AG04449 (cell line): ENCODE measurements at places on chromosomes 11 and 22.

DNA sequence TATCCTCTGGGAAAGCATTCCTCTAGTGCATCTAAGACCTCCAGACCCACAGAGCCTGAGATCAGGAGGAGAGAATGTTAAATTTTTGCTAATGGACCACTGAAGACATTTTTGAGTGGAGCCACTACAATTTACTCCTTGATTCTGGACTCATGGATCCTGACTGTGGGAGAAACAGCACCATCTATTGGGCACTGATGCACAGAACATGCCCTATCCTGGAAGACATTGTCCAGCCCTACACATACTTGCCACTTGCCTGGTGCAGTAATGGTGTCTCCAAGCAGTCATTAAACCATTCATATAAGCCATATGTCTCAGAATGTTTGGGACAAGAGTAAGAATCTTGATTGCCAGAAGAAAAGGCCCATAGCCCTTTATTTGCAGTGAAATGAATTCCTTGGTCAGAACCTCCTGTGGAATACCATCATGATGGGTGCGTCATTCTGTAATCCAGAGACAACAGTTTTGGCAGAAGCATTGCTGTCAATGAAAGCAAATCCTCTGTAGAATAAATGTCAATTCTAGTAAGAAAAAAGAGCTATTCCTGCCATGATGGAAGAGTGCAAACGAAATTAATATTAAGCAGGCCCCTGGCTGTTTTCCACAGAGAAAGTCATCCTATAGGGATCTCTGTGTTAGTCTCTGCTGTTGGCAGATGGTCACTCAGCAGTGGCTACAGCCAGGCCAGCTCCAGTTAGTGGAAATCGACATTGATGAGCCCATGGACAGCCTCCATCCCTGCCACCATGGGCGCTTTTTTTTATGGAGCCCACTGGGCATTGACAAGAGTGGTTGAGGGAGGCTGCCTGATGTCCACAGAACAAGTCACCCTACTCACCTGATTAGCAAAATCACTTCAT lies 43.5 kb downstream of the GGTLC2 start:
- DNase-seq, result peak; percentile 17

- DNase-seq, result no peak
These were observed 155.3 kb downstream of the ST3GAL4 start for GRCh38 chr11:126510621-126511370.

DNA sequence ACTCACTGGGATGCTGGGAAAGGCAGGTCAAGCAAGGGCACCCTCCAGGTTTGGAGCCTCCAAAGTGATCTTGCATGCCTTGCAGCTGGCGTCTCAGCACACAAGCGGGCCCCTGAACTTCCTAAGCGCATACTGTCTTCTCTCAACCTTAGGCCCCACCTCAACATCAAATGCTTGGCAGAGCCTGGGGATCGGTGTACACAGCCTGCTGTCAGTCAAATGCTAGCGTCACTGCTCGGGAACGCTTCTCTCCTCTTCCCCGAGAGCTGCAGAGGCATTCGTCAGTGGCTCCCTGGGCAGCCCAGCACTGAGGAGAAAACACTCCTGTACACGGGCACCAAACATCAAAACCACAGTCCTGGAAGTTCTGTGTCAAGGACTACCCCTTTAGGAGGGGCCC lies 124.9 kb downstream of the C11orf58 start:
- no peak for DNase-seq

- no peak for DNase-seq
These were observed 117.4 kb upstream of the TMEM45B start for GRCh38 chr11:129698212-129698611.

GRCh38 chr22:20853236-20853660 lies 5.4 kb downstream of the PI4KA start:
- DNase-seq, result no peak

GRCh38 chr11:63553759-63554158 lies 9.4 kb downstream of the PLAAT2 start:
- DNase-seq, result no peak

DNA sequence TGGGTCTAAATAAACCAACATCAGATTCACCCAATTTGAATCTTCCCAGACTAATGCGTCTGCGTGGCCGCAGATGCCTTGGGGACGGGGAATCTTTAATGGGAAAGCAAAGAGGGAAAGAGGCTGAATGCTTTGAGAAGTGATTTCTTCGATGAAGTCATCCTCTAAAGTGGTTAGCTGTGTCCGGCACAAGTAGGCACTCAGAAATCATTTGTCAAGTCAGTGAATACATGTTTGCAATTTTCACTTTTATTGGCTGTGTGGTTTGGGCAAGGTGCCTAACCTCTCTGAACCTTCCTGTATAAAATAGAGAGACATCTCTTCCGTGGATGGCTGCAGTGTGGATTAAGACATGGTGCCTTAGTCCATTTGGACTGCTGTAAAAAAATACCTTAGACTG lies 19.7 kb upstream of the IFT27 start:
- no peak for DNase-seq

DNA sequence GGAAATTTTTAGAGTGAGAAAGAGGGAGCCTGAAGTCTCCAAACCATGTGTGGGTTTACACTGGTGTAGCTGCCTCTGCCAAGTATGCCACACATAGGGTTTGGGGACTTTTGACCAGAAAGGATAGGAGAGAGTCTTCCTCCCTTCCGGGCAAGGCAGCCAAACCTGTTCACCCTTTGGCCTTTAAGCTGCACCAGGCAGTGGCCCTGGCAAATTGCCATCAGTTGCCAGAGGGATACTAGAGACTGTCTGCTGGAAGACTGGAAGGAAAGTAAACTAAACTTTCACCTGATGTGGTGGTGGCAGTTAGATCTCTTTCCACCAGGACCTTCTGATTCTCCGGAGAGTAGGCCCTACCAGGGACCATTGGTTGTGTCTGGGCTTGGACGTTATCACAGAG lies 1263.2 kb downstream of the FAM181B start:
- DNase-seq, result no peak

DNA sequence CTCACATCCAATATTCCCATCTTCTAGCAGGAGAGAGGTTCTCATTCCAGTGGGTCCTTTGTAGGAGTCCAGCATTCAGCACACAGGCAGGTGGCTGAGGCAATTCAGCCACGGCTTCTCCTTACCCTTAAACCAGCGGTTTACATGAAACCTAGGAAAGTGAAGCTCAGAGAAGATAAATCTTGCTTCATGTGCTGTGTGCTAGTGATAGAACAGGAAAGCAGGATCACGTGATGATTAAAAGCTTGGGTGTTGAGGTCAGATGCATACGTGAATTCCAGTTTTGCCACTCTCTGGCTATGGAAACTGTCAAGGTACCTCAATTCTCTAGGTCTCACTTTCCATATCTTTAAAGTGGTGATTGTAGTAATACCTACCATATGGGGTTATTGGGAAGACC lies 331.6 kb downstream of the INSC start:
- DNase-seq, result no peak

- DNase-seq, result no peak
These were observed at the start of gene OR8H2 for GRCh38 chr11:56103210-56103737. OR8H2 (plus strand) TSS chr11:56103687; CDS start chr11:56105043, 1,356 bp downstream.

DNA sequence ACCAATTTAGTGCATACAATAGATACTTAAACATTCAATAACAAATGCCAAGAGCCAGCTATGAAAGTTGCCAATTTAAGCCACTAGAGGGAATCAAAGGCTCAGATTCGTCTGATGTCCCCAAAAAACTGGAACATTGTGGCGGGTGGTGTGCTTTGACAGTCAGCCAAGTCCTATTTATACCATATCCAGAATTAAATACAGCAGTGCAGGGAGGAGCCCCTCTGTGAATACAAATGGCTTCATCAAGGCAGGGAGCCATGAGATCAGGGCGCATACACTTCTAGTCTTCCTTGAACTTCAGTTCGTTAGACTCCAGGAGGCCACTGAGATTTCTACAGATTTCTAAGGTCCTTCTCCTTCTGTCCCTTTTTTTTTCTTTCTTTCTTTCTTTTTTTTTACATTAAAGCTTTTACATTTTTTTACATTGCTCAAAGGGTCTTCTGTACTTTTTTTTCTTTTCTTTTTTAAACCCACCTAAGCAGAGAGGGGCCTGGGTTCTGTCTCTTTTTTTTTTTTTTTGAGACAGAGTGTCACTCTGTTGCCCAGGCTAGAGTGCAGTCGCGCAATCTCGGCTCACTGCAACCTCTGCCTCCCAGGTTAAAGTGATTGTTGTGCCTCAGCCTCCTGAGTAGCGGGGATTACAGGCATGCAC lies 41.5 kb upstream of the HSPA8 start:
- peak; percentile 45 for DNase-seq

DNA sequence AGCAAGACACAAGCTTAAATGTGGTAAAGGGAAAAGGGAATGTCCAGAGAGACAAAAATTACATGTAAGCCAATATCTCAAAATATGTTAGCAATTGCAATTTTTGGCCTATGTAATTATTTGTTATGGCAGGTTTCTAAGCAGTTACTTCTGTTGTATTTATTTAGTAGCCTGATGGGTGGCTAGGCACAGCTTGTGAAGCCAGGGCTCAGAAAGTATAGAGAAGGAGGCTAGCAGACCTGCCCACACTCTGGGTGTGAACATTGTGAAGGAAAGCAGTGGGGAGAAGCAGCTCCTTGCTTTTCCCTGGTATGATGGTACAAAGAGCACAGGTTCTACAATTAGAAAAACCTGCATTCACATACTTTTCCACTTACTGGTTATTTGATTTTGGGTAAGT lies 196.5 kb upstream of the PGR start:
- DNase-seq, result no peak

- DNase-seq, result no peak
These were observed 11.4 kb upstream of the ARHGEF17 start for GRCh38 chr11:73296501-73297230.

- DNase-seq, result no peak
These were observed 991 bp upstream of the SLCO2B1 start for GRCh38 chr11:75149766-75150465.

DNA sequence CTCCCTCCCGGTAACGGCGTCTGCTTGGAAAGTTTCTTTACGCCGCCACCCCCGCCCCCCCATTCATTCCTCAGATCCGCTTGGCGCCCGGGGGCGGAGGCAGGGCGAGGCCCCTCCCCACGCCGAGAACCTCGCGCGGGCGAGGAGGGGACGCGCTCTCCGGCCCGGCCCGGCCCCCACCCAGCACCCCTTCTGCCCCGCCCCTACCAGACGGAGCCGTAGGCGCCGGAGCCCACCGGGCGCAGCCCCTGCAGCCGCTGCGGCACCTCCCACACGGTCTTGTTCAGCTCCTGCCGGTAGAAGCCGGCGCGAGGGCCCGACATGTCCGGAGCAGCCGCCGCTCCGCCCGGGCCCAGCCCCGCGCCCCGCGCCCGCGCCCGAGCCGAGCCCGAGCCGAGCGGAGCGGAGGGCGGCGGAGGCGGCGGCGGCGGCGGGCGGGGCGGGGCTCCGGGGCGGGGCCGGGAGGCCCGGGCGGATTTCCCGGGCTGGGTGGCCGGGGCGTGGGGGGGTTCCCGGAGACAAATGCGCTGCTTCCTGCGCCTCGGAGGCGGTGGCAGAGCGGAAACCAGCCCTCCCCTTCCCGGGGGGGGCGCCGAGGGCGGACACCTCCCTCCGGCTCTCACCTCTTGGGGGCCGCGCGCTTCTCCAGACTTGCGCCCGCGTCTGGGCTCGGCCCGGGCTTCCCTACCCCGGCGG lies at the start of gene MAPK11:
MAPK11 (minus strand) TSS at position 411 of the 696 bp plus-strand sequence; CDS start at position 323, 88 bp downstream.
- DNase-seq, result no peak

- DNase-seq, result no peak
These were observed 255.3 kb downstream of the SBF2 start for GRCh38 chr11:10038521-10039302.

- no peak for DNase-seq
These were observed 907.1 kb downstream of the DLG2 start for GRCh38 chr11:84719935-84720577.

GRCh38 chr11:102332611-102332994 lies 14.4 kb upstream of the BIRC2 start:
- no peak for DNase-seq

- DNase-seq, result no peak
These were observed 152.5 kb downstream of the CCDC34 start for GRCh38 chr11:27210531-27210930.

DNA sequence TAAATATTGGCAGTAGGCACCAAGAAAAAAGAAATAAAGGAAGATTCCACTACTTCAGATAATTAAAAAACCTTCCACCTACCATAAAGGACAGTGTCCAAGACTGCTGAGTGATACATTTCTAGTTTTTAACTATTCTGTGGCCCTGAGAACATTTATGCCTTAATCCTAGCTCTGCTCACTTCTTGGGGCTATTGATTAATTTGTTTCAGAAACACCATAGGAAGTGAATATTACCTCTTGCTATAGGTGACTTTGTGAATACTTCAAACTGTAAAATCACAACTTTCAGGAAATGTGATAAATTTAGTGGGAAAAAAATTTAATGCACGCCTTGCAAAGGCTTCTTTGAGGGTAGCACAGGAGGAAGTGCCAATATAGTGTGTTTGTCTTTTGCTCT lies 35.2 kb downstream of the NF2 start:
- DNase-seq, result no peak

DNA sequence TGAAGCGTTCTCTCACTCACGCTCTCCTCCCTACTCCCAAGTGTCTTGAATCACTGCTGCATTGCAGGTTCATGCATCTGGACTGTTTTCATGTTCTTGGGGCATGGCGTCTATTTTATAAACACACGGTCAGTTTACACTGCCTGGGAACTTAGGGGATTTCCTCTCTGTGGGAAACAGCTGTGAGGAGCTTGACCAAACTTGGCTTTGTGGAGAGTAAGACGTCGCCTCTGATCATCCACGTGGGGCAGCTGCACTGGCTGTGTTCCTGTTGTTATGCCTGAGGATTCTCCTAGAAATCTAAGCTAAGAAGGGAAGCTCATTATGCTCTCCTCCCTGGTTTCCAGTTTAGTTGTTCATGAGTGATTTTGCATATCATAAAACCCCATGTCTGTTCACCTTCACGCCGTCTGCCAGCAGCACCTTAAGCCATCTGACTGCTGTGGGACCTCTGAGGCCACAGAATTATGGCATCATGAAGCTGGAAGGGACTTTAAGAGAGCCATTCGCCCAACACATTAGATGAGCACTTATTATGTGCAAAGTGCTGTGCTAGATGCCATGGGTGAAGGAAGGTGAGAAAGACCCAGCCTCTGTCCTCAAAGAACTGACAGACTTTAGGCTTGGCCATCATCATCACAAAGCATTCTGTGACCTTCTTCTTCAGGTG lies 38.8 kb upstream of the POU2AF1 start:
- DNase-seq, result no peak

- DNase-seq, result no peak
These were observed 132.5 kb downstream of the WT1 start for GRCh38 chr11:32302826-32303225.

- no peak for DNase-seq
These were observed 12.5 kb upstream of the ELF5 start for GRCh38 chr11:34525888-34526657.

DNA sequence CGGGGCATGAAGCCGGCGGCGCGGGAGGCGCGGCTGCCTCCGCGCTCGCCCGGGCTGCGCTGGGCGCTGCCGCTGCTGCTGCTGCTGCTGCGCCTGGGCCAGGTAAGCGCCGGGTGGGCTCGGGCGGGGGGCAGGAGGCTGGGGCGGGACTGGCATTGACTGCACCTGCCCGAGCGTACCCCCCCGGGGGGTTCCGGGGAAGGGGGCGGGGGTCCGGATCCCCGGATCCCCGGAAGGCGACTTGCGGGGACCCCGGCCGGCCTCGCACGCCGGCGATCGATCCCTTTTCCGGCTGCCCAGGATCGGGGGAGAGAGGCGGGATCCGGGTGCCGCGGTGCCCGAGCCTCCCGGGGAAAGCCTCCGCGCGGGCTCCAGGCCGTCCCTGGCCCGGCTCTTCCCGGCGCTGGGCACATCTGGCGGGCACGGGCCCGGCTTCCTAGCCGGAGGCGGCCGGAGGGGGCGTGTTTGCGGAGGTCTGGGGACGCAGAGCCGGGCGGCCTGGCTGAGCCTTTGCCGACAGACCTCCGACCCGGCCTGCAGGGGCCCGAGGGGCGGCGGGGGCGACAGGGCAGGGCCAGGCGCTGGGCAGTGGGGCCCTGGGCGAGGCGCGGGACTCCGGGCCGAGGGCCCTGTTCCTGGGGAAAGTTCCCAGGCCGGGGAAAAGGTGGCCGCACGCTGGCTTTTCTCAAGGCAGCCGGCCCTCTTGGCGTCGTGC lies 705 bp downstream of the PTPRJ start:
- DNase-seq, result no peak
